ENCODE measurements at places on chromosomes 6 and 20.

GRCh38 chr20:602111-602970 is 7.8 kb downstream of the TCF15 start:
- no peak for DNase-seq

DNA sequence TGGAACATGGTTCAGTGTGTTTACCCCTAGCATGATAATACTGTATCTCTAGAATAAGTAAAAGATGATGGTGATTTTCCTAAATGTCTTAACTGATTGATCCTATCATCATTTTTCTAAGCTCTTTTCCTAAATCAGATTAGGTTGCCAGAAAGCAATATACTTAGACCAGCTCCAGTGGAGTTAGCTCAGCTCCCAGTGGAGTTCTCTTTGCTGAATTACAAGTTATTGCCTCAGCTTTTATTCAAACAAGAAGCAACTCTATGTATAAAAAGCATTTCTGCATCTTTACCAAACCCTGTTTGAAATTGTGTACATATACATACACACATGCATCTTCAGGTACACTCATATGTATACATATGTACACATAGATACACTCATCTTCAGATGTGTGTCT is 44.9 kb downstream of the SNX9 start:
- no peak for DNase-seq

GRCh38 chr6:145863366-145863765 is 48.8 kb upstream of the FBXO30 start:
- DNase-seq, result no peak

DNA sequence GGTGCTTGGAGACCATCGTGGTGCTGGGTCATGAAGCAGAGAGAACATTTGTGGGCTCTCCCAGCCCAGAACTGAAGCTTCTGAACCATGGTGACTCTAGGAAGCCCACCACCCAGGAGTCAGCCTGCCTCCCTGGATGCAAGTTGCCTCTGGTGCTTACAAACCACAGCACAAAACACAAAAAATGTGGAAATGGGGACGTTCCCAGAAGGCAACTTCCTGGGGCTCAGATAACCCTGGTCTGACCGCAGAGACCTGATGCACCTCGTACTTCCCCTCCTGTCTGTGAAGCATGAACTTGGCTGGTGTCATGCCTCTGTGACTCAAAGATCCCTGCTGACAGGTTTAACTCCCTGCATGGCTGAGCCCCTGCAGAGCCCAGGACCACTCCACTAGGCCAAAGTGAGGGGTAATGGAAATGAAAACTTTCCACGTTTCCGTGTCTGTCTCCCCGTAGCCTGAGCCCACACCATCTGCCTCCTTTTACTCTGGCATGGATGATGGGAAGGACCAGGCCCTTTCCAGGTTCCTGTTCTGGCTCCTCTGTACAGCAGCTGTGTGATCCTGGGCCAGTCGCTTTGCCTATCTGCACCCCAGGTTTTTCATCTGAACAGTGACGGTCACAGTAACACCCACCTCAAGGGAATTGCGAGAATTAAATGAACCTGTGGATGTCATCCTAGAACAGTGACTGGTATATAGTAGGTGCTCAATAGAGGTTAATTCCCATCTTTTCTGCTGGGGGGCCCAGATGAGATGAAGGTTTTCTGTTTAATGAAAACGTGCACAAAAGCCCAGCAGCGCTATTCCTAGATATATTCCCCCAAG is 57.7 kb downstream of the PPP1R16B start:
- DNase-seq, result no peak

- no peak for DNase-seq
Observed at GRCh38 chr20:31989030-31989645, 21.1 kb upstream of the CCM2L start.

DNA sequence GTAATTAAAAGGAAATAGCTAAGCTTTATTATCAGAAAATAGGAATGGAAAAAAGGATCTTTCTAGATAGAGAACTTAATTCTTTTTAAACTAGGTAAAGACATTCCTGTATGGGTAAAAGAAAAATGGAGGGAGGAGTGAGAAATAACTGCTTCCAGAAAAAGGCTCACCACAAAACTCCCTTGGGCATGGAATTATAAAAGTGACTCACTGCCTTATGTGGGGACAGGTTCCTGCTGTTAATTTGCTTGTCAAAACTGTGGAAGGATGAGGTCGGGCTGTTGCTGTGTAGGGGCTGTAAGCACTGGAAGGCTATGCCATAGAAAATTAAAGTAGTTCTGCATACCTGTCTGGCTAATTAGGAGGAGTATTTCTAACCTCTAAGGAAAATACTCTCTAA is 158.7 kb downstream of the UBE3D start:
- DNase-seq, result no peak

- no peak for DNase-seq
Observed at GRCh38 chr20:22472447-22473100, 111.8 kb downstream of the FOXA2 start.

DNA sequence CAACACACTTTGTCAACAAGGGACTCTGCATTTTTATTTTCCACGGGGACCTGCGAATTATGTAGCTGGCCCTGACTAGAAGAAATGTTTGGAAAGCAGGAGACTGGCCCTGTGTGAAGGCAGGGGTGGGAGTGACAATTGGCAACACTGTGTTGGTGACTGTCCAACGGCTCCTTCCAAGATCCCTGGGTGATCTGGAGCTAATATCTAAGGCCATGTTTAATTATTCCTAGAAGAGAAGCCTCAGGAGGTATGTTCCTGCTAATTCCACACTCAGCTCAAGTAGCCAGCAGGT is 13.7 kb downstream of the SLC22A23 start:
- no peak for DNase-seq

- DNase-seq, result no peak
Observed at GRCh38 chr6:107965746-107966145, 7.7 kb upstream of the SEC63 start.

DNA sequence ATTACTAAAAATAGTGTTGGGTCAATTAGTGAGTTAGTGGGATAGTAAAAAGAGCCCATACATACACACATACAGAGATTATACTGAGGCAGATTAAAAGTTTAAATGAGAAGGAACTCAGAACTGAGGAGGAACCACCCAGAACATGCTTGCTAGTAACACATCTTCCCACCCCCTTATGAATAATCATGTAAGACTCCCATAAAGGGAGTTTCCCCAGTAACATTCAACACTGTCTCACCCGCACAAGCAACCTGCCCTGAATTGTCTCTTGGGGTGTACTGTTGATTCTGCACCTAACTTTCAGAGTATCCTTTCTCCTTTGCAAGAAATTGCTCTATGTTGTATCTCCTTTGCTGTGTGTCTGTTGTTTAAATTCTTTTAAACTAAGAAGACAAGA is 11.1 kb upstream of the HLA-DQB2 start:
- no peak for DNase-seq

DNA sequence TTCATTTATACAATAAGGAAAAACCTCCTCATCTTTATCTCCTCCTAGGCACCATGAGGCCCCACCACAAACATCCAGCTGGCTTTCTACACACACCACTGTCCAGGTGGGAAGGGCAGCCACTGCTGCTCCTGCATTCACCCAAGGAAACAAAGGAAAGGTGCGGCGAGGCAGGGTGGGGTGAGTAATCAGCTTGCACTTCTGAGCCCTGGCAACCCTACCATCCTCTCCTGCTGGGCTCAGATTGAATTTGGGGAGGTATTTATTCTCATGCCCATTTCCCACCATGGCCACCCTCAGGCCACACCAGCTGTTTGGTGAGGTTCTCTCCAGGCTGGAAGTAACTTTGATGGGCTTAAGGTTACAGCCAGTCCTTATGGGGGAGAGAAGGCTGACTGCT is 31.2 kb upstream of the SPDEF start:
- DNase-seq, result peak; percentile 32

DNA sequence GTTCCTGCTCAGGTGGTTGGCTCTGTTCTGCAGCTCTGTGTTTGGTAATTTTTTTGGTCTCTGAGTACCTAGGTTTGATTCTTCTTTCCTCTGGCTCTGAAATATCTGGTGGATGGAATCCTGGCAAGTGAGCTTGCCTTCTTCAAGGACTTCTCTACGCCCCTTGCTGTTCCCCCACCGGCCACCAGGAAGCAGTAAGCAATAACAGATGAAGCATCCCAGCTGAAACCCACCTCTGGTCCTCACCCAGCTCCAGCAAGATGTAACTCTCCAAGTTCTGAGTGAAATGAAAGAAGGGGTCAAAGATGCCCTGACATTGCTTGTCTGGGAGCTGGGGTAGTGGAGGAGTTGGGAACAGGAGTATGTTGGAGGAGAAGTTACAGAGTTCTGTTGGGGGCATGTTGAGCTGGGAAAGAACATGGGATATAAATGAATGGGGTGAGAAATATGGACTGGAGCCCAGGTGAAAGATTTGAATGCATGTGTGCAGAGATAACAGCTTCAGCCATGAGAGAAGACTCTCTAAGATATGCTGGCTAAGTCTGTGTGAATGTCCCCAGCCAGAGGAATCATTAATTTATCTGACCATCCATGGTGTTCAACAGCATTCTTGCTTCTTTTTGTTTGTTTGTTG is 51.3 kb upstream of the GLP1R start:
- no peak for DNase-seq

DNA sequence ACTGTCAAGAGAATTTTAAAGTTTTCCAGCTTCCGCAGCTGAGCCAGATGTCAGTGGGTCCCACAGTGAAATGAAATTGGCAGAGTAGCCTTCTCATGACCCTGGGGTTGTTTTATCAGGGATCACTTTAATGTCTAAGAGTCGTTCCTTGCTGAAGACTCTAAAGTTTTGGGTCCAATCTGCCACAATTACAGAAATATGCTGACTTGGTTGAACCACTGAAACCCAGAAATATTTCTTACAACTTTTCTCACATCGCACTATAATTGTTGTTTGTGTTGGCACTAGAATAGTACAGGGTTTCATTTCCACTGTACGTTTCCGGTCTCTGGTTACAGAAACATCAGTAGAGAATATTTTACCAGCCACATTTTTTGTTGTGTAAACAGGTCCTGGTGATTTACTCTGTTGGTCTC is 109.0 kb downstream of the HMGCLL1 start:
- no peak for DNase-seq

DNA sequence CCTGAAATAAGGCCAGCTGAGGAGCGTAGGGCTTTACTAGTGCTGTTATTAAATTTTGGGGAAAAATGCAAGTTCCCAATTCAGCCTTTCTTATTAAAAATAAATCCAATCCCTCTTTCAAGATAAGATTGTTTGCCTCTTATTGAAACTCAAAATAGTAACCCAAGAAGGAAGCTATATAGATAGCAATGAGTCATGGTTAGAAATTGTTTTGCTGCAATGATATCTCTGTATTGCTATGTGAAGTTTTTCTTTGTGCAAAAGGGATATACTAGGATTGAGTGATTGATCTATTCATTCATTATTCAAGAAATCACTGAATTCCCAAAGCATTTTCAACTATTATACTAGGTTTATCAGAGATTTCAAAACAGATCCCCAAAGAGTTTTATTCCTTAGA is 93.0 kb upstream of the HDAC2 start:
- DNase-seq, result no peak

DNA sequence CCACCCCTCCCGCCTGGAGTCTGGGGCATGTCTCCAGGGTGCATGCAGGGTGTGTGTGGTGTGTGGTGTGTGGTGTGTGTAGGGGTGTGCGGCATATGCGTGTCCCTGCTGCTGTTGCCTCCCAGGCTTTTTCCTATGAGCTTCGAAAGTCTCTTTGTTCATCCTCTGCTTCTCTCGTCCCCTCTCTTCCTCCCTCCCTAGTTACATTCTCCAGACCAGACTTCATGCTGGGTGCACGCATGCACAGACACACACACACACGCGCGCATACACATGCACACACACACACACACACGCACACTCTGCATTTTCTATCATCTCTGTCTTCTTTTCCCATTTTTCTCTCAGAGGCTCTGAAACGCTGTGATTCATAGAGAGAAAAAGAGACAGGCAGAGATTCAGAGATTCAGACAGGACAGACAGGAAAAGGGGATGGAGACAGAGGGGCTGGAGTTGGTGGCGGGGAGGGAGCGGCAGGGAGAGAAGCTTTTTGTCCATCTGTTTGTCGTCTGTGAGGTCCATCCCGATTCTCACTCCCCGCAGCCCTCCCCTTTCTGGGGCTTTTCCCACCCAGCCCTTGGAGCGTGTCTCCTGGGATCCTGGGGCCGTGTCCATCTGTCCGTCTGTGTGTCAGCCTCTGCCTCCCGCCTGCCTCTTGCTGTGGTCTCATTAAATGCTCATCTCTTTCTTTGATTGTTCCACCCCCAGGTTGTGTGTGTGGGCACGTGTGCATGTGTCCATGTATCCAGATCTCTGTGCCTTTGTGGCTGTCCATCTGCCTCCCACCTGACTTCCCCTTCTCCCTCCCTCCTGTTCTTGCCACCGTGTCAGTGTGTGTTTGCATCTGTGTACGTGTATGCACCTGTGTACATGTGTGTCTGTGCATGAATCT is 62.6 kb downstream of the SRC start:
- no peak for DNase-seq

- DNase-seq, result no peak
Observed at GRCh38 chr6:161216616-161217205, 57.1 kb downstream of the AGPAT4 start.

DNA sequence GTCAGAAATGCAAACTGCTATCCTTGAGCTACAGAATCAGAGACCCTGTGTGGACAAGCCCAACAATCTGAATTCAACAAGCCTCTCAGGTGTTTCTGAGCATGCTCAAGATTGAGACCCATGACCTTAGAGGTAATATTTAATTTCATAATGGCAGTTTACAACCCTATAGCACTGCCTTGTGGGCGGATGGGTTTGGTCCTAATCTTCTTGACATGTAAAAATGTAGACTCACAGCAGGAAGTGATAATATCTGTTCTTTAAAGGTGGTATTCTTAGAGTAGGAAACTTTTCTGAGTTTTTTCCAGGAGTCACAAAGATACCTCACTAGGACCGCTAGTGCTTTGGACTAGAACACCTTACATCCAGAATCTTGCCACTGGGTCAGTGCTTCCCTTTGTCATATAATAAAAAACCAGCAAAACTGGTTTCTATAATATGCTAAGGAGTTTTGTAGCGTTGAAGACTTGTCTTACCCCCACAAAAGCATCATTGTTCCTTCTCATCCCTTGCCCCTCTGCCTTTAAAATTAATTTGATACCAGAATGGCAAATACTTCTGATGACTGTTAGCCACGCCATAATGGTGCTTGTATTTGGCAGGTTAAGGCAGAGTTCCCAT is 52.6 kb downstream of the E2F3 start:
- no peak for DNase-seq

DNA sequence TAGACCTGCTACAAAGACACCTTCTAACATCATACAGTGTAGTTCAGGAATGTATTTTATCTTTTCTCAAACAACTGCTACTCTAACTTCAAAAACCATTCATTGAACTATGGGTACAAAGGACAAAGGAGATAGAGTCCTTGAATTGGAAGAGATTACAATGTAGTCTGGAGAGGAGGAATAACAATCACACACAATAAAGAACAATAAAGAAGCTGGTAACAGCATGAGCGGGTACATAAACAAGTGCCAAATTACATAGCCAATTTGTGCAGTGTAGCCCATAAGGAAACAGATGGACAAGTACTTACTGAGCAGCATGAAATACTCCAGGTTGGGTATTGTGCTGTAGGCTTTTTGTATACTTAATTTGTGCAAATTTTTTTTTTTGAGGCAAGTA is 44.3 kb downstream of the OSTM1 start:
- no peak for DNase-seq

GRCh38 chr6:163943607-163944385 is 529.3 kb downstream of the QKI start:
- peak; percentile 94 for DNase-seq

- no peak for DNase-seq
Observed at GRCh38 chr6:108436771-108437170, 123.9 kb upstream of the FOXO3 start.

All from posterior cingulate gyrus (tissue), 11 donors.